ENCODE measurements at places on chromosomes 4 and X. TPM values are rescaled to one million over a fixed set of nuclear protein-coding genes. Genes with fewer than 3 reads are reported as not detected.

DNA sequence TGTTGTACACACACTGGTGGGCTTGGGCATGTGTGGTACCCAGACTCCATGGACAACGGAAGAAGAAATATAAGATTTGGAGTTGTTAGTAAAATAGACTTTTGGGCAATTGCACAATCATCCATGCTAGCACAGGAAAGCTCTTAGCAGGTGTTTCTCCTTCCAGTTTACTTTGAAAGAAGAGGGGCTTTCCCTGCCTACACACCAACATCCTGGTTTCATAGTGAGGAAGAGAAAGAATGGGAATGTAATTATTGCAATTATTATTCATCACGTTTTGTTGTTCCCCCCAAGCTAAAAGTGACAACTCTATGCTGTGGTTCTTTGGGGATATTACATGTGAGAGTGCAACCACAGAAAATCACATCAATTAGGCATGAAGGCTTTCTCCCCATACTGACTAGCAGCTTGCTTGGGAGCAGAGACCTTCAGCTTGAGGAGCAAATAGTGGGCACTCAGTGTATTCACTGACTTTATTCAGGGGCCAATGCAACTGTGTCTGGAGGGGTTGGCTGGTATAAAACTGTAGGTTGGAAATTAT is 57.2 kb upstream of the PUDP start:
- no peaks in the 10 kb centered on the region for H3K36me3 ChIP-seq
- H3K27ac ChIP-seq: no peak overlapping the region
- H3K4me3 ChIP-seq: no peak overlapping the region
- H3K4me1 ChIP-seq: no peaks in the 10 kb centered on the region
- no peak for DNase-seq

- H3K27me3 ChIP-seq: no peaks in the 10 kb centered on the region
- no peaks in the 10 kb centered on the region for H3K4me1 ChIP-seq
- no peak overlapping the region for H3K4me3 ChIP-seq
- no peak overlapping the region for H3K27ac ChIP-seq
- H3K36me3 ChIP-seq: no peaks in the 10 kb centered on the region
These were observed 189.9 kb upstream of the ANXA3 start for GRCh38 chr4:78361621-78362120.

DNA sequence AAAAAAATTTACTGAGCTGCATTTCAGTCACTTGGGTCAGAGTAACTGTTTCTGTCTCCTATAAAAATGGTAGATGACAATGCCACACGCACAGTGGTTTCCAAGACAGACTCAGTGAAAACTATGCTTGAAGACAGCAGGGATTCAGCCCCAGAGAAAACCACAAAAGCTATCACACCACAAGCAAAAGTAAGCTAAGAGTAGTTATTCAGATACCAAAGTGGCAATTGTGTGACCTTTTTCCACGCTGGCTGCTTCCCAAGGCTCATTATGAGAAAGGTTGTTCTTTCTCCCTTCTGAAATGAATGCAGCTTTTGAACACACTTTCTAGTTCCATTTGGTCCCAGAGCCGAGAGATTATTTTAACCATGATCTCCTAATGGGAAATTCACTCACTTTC is 46.4 kb upstream of the GPM6B start:
- no peaks in the 10 kb centered on the region for H3K36me3 ChIP-seq
- no peaks in the 10 kb centered on the region for H3K4me1 ChIP-seq
- no peaks in the 10 kb centered on the region for H3K27me3 ChIP-seq
- H3K4me3 ChIP-seq: no peak overlapping the region

DNA sequence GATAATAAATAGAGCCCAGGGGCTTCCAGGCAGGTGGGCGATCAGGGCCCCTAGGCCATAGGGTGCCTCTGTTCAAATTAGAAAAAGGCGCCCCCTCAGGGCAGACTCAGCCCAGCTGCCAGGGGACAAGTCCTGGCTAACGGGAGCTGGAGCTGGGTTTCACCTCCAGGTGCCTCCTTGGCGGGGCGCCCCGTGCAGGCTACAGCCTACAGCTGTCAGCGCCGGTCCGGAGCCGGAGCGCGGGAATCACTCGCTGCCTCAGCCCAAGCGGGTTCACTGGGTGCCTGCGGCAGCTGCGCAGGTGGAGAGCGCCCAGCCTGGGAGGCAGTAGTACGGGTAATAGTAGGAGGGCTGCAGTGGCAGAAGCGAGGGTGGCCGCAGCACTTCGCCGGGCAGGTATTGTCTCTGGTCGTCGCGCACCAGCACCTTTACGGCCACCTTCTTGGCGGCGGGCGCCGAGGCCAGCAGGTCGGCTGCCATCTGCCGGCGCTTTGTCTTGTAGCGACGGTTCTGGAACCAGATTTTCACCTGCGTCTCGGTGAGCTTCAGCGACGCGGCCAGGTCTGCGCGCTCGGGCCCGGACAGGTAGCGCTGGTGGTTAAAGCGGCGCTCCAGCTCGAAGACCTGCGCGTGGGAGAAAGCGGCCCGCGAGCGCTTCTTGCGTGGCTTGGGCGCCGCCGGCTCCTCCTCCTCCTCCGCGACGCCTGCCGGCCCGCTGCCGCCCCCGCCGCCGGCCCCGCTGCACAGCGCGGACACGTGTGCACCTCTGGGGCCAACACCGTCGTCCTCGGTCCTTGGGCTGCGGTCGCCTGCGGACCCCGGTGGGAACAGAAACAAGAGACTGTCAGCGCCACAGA is 2.4 kb downstream of the NKX3-2 start:
- H3K36me3 ChIP-seq: no peaks in the 10 kb centered on the region
- H3K27me3 ChIP-seq: peaks cover 87% of the 10 kb centered on the region
- no peak for DNase-seq
- H3K27ac ChIP-seq: no peak overlapping the region
- H3K4me1 ChIP-seq: peaks cover 4% of the 10 kb centered on the region
- H3K4me3 ChIP-seq: no peak overlapping the region

- no peak overlapping the region for H3K27ac ChIP-seq
- H3K27me3 ChIP-seq: no peaks in the 10 kb centered on the region
- no peak overlapping the region for H3K4me3 ChIP-seq
- no peaks in the 10 kb centered on the region for H3K36me3 ChIP-seq
- no peak for DNase-seq
These were observed 77.9 kb downstream of the EFHC2 start for GRCh38 chrX:44265559-44265958.

GRCh38 chr4:150457802-150458201 is 124.1 kb upstream of the MAB21L2 start:
- no peak for DNase-seq
- H3K27ac ChIP-seq: no peak overlapping the region
- no peaks in the 10 kb centered on the region for H3K27me3 ChIP-seq
- no peaks in the 10 kb centered on the region for H3K36me3 ChIP-seq
- H3K4me1 ChIP-seq: no peaks in the 10 kb centered on the region
- H3K4me3 ChIP-seq: no peak overlapping the region

PARM1 gene
- not detected for total RNA-seq

Data from endothelial cell of umbilical vein (primary cell).